ENCODE measurements at places on chromosomes 1 and 21.

DNA sequence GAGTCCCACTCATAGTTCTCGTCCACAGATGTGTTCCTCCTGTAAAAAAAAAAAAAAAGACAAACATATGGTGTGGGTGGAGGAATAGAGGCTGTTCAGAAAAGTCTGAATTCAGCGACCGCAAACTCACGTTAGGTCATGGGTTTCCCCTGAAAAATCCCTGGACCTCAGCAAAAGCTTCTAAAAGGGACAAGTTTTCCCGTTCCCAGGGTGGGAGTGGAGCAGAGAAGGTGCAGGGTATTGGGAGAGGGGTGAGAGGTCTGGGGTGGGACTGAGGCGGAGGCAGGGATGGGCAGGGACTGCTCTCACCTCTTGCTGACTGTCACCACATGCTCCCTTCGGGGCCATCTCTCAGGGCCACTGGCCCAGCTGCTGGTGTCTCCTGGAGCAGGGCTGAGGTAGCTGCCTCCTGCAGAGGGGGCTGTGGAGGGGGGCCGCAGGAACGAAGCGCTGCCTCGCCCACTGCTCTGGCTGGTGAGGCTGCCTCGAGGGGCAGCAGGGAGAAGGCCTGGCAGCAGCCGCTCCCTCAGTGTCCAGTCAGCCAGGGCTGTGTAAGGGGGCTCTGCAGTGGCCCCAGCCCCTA is 2.6 kb upstream of the TAGLN2 start:
- DNase-seq = no peak

GRCh38 chr1:100249155-100249536 is 488 bp downstream of the DBT start:
- no peak for DNase-seq

DNA sequence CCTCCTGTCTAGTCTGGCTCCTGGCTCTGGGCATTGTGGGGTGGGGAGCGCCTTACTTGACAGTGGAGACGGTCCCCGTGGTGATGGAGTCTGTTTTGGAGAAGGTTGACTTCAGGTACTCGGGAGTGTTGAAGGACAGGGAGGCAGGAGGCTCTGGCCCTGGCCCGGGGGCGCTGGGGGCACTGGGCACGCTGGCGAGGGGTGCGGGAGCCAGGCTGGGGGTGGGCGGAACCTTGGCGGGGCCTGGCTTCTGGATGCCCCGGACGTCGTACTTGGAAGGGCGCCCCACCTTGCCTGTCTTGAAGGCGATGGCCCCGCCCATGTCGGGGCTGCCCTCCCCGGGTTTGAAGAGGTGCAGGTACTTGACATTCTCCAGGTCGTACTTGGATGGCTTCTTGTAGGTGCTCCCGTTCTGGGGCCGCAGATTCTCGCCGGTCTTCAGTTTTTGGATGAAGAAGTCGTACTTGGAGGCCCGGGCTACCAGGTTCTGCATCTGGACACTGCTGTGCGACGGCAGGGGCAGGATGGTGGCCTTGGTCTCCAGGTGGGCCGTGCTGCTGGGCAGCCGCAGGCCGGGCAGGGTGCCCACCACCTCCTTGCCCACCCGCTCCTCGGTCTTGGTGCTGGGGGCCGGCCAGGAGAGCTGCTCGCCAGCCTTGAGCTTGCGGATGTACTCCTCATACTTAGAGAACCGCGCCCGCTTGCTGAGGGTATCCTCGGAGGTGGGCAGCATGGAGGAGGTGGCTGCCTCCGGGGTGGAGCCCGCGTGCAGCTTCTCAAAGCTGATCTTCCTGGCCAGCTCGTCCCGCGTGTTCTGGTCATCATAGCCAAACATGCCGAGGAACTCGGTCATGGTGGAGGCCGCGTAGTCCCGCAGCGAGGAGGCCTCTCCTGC is 136.6 kb downstream of the CASZ1 start:
- no peak for DNase-seq

DNA sequence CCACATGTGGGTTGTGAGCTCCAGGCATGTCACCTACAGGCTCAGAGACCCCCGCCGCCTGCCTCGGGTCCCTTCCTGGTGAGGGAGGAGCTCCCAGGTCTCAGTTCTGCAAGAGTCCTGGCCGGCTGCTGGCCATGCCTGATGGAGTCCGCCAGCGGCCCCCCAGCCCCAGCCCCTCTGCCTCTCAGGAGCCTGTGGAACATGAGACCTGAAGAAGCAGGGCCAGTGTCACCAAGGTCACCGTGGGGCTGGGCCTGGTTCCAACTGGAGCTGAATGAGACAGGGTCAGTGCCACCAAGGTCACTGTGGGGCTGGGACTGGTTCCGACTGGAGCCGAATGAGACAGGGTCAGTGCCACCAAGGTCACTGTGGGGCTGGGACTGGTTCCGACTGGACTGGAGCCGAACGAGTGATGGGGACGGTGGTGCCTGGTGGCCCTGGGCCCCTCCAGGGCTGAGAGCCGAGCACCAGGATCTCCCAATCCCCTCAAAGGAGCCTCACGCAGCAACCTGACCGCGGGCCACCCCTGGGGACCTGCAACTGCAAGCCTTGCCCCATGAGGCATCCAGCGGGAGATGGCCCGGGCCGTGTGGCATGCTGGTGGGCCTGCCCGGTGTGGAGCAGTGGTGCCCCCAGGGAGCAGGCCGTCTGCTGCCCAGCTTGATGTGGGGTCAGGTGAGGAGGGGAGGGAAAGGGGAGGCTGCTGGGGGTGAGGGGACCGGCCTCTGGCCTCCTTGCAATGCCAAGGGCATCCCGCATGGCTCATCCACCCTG is 14.5 kb upstream of the PTTG1IP start:
- DNase-seq = no peak

DNA sequence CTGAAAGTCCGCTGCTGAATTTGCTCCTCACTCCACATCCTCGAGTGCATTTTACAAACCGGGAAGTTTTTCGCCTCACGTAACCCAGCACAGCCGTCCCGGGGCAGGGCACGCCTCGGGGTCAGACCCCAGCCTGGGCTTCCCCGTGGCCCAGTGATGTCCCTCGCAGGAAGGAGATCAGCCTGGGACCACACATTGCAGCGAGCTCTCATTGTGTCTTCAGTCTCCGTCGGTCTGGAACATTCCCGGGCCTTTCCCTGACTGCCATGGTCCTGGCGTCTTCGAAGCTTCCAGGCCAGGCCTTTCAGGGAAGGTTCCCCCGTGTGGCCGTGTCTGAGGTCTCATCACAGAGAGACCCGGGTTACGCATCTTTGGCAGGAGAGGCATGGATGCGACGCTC is 43.5 kb downstream of the MORN1 start:
- DNase-seq = no peak

GRCh38 chr1:189211742-189212141 is 1265.9 kb downstream of the BRINP3 start:
- DNase-seq = no peak

- DNase-seq = peak; percentile 18
Observed at GRCh38 chr1:160400223-160400645, at the start of gene VANGL2. TSS of gene VANGL2 (plus strand) at chr1:160400564. CDS start at chr1:160415838, 15,274 bp downstream.

DNA sequence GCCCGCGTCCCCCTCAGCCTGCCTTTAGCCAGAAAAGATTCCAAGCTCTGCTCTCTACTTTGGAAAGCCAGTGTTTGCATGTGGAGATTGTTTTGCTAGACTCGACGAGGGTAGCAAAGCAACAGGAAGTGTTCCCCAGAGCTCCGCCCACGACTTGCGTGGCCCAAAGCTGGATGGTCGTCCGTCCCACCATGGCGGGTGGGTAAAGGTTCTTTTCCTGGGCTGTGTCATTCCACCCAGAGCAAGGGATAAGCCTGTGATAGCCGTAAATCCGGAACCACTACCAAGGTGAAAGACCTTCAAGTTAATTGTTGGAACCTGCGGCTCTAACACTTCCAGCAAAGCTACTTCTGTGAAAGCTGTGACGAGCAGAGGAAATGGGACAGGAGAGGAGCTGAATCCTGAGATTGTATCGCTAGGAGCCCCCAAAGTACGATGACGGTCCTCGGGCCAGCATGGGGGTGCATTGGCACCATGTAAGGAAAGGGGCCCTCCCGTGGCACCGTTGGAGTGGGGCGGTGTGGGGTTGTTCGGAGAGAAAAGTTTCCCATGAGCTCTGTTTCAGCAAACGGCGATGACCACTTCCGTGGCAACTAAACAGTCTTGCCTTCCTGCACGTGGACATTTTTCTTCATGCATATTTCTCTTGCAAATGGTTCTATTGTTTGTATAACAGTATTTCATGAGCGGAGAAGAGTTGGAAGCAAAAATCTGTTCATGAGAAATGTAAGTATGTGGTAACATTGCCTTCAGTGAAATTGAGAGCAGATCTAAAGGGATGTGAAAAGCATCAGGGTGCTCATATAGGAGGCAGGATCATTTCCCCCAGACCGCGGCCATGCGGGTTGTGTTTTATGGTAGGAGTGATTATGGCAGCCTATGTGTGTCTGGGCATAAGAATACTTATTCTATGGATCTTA is 8.4 kb downstream of the MX2 start:
- DNase-seq = no peak

DNA sequence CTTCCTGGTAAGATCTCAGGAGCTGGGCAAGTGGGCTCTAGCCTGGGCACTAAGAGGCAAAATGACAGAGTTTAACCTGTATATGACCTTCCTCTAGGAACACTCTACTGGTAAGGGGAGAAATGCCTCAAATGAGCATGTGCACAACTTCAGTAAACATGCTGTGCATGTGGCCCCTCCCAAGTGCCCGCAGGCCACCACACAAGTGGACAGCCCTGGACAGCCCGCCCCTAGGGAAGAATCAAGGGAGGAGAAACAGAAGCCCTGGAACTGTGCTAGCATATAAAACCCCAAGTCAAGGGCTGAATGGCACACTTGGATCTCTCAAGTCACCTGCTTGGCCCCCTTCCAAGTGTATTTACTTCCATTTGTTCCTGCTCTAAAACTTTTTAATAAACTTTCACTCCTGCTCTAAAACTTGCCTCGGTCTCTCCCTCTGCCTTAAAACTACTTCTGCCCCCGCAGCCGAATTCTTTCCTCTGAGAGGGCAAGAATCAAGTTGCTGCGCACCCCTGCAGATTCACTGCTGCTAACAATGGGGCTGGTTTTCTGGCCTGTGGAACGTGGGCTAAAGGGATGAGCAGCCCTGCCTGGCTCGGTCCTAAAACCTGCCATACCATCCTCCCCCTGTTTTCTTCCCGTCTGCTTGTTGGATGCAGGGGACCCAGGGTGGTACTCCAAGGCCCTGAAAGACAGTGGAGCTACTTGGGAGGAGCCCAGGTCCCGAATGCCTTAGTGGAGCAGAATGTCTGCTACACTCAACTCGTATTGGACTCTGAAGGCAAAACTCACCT is 93.5 kb downstream of the IER5 start:
- DNase-seq = no peak

DNA sequence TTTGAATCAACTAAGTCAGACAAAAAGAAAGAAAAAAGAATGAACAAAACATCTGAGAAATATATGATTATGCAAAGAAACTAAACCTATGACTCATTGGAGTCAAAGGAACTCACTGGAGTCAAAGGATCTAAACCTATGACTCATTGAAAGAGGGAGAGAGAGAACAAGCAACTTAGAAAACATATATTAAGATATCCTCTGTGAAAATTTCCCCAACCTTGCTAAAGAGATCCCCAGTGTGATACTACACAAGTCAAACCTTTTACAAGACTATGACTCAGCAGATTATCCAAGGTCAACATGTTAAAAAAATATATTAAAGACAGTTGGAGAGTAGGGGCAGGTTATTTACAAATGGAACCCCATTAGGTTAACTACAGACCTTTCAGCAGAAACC is 1538.3 kb downstream of the NCAM2 start:
- no peak for DNase-seq

- no peak for DNase-seq
Observed at GRCh38 chr1:92503043-92503925, 16.6 kb upstream of the GFI1 start.

DNA sequence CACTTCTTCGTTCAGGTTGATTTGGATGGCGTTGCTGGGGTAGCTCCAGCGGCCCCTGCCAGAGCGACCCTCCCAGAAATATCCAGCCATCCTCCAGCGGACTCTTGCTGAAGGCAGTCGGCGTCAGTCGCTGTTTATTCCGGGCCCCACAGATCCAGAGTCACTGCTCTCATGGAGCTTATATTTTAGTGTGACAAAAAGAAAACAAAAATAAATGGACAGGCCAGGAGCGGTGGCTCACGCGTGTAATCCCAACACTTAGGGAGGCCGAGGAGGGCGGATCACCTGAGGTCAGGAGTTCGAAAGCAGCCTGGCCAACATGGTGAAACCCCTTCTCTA is 791 bp upstream of the CFAP298 start:
- no peak for DNase-seq

DNA sequence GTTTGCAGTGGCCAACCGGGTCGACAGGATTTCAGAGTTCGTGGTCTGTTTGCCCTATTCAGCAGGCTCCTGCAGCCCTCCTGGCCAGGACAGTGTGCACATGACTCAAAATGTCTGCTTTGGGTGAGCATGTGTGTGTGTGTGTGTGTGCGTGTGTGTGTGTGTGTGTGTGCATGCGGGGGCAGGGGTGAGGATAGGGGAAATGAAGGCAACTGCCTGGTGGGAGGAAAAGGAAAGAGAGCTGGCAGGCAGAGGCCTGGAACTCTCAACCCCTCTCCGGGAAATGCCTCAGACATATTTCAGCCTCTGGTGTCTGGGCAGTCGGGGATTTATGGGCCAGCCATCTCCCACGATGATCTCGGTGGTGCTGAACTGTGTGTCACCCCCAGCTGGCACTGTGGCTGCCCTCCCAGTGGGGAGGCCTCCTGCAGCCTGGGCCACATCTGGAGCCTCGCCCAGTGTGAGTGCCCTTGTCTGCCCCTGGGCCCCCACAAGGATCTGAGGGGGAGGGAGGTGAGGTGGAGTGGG is 15.2 kb downstream of the CDCP2 start:
- no peak for DNase-seq

GRCh38 chr1:116733476-116734365 is 20.5 kb upstream of the CD2 start:
- no peak for DNase-seq

- no peak for DNase-seq
Observed at GRCh38 chr21:15928196-15928595, 198.4 kb downstream of the USP25 start.
